ENCODE measurements at places on chromosomes 1 and 21.

GRCh38 chr1:216670118-216670883 lies 52.9 kb downstream of the ESRRG start:
- DNase-seq: no peak

GRCh38 chr1:156750711-156751450 lies 594 bp downstream of the HDGF start:
- DNase-seq: no peak

GRCh38 chr1:117591252-117591651 lies 14.6 kb upstream of the TENT5C start:
- no peak for DNase-seq

DNA sequence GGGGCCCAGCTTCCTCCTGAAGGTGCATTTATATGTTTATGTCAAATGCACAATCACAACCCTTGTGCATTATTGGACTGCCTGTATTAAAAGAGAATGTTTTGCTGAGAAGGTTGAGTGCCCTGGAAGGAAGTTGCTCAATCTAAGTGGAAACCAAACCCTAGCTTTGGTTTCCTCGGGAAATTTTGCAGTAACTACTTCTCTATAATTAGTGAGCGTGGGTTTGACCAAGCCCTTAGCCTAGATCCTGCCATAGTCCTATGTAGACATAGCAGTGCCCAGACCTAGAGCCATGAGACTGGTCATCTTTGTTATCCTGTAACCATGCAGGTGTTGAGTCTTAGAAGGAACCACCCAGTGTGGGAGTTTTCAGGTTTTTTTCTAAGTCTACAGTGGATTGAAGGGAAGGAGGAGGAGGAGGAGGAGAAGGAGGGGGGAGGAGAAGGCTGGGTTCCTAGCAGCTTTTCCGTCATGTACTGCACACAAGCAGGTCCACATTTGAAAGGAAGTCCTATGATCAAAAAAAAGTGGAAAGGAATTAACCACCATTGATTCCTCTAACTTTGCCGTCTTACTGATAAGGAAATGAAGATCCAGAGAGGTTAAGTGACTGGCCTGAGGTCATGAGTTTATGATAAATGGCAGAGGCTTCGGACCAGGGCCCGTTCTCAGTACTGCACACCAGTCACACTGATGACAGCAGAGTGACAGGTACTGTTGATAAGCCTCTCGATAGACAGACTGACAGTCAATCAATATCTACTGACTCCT lies 72.2 kb upstream of the LYST start:
- DNase-seq: no peak

DNA sequence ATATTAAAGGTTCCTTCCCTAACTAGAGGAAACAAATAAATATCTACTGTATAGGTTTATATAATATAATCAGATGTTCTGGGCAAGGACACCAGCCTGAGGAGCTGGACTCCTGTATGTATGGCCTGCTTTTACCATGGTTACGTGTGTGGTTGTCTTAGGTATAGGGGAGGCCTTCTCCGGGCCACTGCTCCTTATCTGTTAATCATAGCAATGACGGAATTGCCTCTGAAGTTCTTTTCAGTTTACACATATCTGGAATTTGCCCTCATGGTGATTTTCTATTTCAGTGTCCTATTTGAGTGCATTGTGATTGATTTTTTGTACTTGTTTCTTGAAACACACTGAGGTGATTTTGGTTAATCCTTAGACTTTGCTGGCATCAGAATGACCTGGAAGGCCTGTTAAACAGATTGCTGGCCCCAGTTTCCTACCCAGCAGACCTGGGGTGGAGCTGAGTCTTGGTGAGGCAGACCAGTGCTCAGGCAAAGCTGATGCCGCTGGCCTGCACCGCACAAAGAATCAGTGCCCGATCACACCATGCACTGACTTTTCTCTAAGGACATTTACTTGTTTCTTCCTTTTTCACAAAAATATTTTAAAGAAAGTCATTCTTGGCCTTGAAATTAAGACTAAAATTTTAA lies 18.5 kb downstream of the ABCB10 start:
- DNase-seq: no peak

DNA sequence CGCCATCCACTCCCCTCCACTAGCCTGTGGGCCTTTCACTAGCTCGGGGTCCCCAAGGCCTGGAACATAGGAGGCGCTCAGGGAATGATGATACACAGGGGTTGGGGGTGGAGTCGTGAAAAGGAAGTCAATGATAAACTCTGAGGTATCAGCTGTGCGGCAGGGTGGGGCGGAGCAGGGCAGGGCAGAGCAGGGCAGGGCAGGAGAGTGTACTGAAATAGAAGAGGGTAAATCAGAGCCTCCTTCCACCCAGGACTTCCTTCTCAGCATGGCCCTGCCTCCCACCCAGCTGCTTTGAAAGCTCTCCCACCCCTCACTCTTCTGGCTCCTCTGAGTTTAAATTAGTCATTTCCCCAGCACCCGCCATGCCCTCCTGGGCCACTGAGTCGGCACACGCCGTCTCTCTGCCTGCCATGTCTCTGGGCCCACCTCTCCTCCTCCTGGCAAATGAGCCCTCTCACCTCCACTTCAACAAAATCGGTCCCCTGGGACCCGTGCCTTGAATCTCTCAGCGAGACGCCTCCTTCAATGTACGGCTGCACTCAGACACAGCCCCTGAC lies 16.9 kb downstream of the CAPZB start:
- no peak for DNase-seq

- DNase-seq: no peak
Observed at GRCh38 chr21:28277324-28277723, 715.4 kb downstream of the LTN1 start.

- no peak for DNase-seq
Observed at GRCh38 chr1:92916899-92917298, 44.4 kb downstream of the DIPK1A start.

DNA sequence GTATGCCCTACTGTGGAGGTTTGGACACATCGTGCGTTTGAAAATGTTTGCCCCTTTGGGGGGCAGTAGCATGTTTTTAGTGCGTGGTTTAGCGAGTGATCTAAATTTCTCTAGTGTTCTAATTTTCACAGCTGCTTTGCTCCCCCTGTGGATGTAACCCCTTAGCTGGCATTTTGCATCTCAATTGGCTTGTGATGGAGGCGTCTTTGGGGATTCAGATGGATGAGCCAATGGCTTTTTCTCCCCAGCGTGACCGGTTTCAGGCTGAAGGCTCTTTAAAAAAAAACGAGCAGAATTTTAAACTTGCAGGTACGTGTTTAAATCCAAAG lies 836 bp downstream of the CDC7 start:
- DNase-seq: no peak

- no peak for DNase-seq
Observed at GRCh38 chr1:157403203-157403602, 149.1 kb downstream of the FCRL5 start.

DNA sequence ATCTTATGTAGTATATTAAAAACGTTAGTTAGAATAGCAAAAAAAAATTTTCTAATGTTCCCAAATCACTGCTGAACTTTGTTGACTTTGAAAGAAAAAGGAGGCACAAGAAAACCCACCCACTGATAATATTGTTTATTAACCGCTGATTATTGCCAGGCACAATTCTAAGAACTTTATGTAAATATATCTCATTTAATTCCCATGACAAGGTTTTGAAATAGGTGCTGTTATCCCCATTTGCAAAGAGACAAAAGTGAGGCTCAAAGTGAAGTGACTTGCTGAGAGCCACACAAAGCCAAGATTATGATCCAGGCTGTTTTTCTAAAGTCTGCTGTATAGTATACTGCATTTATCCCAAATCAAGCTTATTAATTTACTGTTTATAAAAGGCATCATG lies 56.4 kb downstream of the SASS6 start:
- no peak for DNase-seq

DNA sequence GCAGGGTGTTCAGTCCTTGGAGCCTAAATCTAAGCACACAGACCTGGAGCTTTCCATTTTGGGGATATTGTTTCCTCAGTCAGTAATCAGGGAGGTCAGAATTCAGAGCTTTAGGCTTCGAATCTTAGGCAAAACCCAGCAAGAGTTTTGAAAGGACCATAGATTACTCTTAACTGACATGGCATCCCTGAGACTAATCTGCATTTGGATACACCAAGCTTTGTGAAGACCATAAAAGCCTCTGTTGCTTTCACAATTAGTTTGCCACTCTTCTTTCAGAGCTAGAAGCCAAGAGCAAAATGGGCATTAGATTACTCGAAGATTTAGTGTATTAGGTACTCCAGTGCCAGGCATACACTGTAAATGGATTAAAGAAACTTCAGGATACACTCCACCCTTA lies 131.8 kb upstream of the GREM2 start:
- no peak for DNase-seq

GRCh38 chr1:221001167-221001566 lies 121.9 kb downstream of the HLX start:
- no peak for DNase-seq

GRCh38 chr1:81672766-81673165 lies 128.0 kb upstream of the ADGRL2 start:
- DNase-seq: no peak
